H1 (cell line): ENCODE measurements at places on chromosomes 2 and 18.

DNA sequence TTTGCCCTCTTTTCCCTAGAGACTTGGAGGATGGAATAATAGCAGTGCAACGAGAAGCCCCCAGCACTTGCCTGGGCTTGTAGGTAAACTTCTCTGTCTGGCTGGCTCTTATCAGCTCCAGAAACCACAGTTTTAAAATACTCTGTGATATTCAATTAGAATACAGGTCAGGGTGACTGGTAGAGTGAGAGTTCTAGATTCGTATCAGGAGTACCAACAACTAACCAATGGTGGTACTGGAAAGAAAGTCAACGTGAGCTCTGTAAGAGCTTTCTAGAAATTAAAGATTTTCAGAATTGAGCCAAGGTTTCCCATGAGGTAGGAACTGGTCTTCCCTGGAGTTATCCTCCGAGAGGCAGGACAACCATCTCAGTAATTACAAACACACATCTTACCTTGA lies 216.9 kb downstream of the NYAP2 start:
- no peak for DNase-seq

- DNase-seq: no peak
Observed at GRCh38 chr2:200471324-200471848, 38.5 kb downstream of the KCTD18 start.

GRCh38 chr2:120257522-120257921 lies 4.9 kb downstream of the RALB start:
- DNase-seq: no peak

- peak; percentile 64 for DNase-seq
Observed at GRCh38 chr2:44930274-44931197, 11.0 kb upstream of the SIX3 start.

GRCh38 chr2:26454561-26455001 lies 23.3 kb downstream of the OTOF start:
- DNase-seq: peak; percentile 38

- DNase-seq: no peak
Observed at GRCh38 chr2:159971365-159972152, 90.9 kb downstream of the PLA2R1 start.

GRCh38 chr2:162734866-162735265 lies 103.7 kb downstream of the KCNH7 start:
- DNase-seq: no peak

GRCh38 chr2:160418398-160418765 lies 75.2 kb downstream of the RBMS1 start:
- no peak for DNase-seq
